ENCODE measurements at places on chromosomes 3 and 15.

- no peak for DNase-seq
Measured at GRCh38 chr3:95338446-95338845, 1275.6 kb downstream of the NSUN3 start.

DNA sequence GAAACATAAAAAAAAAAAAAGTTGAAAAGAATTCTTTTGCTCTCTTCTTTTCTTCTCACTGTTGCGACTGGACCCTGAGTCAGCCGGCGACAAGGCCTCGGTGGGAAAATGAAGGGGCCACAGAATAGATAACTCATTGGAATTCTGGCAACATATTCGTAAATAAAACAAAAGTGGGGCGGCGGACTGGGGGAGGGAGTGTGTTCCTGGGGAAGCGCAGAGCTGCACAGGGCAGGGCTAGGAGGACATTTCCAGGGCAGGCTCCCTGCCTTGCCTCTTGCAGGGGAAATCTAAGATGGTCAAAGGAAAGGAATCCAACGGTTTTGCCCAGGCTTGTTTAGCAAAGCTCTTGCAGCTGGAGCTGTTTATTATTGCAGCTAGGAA is 1042.8 kb upstream of the NR2F2 start:
- peak; percentile 55 for DNase-seq

GRCh38 chr3:119630128-119630879 is 30.1 kb downstream of the POPDC2 start:
- peak; percentile 83 for DNase-seq

DNA sequence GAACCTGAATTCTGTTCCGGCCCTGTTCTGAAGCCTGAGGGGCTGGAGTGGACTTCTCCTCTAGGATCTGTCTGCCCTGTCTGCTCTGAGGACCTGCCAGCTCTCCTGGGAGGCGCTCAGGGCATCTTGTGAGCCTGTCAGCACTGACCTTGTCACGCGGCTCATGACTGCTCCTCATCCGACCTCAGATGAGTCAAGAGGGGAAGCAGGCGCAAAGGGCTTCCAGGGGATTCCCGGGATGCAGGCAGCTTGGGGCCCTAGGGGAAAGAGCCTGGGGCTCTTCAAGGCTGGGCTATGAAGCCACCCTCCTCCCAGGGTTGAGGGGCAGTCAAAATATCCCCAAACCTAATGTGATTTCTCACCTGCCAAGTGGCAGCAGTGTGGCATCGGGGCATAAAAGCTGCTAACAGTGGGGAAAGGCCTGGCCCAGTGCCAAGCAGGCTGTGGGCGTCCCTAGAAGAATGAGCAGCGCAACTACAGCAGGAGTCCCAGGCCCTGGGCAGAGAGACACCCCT is 27.6 kb upstream of the ANKDD1A start:
- DNase-seq, result peak; percentile 93

- DNase-seq, result no peak
Measured at GRCh38 chr15:39820050-39820602, 37.5 kb upstream of the FSIP1 start.

GRCh38 chr3:120443626-120444123 is 7.1 kb downstream of the FSTL1 start:
- no peak for DNase-seq

GRCh38 chr3:129004639-129005295 is 3.7 kb downstream of the EFCC1 start:
- DNase-seq, result no peak

GRCh38 chr3:111669926-111670630 is 74.9 kb upstream of the ZBED2 start:
- peak; percentile 51 for DNase-seq
